T-helper 9 cell (primary cell): ENCODE measurements at places on chromosomes 6 and 20.

DNA sequence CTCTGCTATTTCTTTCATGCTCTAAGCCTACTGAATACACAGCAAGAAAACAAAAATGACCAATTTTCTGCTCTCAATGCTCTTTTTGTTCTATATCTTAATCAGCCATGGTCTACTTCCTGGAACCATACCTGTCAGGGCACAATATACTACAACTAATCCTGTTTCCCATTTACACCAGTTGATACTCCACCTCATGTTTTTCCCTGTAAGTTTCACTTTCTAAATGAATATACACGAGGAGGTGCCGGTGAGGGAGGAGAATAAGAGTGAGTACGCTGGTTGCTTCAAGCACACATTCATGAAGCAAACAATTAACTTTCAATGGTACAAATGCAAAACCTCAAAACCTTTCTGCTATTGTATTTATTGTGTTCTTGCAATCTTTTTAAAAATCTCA, 443.1 kb upstream of the ID4 start:
- no peak for DNase-seq

DNA sequence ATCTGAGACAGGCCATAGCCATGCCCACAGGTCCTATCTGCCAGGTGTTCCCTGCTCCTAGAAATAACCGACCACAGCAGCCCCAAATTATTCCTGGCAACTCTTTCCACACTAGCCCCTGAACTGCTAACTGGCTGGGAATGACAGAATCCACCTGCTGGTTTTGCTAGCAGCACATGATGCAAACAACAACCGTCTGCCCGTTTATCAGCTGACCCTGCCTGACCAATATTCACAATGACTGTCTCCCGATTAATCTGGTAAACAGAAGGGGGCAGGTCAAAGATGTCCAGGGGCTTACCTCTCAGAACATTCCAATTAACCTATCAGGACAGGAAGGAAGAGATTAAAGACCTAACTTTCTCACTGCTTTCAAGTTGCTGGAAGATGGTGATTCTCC, 101.5 kb downstream of the NRSN1 start:
- no peak for DNase-seq

- DNase-seq = no peak
These were observed 96.3 kb downstream of the FOXF2 start for GRCh38 chr6:1485678-1486077.

- DNase-seq = no peak
These were observed 7.1 kb upstream of the MYT1 start for GRCh38 chr20:64156886-64157875.

DNA sequence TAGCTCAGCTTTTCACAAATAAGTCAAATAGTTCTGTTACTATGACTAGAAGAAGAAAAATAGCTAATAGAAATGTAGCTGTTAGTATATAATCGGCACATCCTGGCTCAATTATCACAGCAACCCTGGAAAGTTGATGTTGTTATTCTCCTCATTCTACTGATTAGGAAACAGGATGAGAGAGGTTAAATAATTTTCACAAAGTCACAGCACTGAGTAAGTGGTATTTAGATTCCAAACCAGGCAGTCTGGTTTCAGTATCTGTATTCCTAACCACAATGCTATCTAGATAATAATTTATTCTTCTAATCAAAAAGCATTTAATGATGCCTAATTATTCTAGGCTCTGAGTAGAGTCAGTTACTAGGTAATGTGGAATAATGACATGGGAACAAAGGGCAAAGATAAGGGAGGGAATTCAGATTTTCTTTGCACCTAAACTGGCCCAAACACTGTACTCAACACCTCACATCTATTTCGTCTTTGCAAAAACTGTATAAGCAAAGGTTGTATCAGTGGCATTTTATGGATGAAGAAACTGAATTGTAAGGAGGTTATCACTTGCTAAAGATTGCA, 51.3 kb downstream of the PDE7B start:
- no peak for DNase-seq

GRCh38 chr6:41545703-41546474, at the start of gene FOXP4:
FOXP4 (plus strand) TSS chr6:41546381; CDS start chr6:41565761, 19,380 bp downstream.
- peak; percentile 69 for DNase-seq

- DNase-seq = peak; percentile 29
These were observed 1.0 kb upstream of the HFE start for GRCh38 chr6:26086211-26086610.

GRCh38 chr6:110689275-110689935, 125.9 kb downstream of the CDK19 start:
- no peak for DNase-seq

GRCh38 chr6:130296854-130297253, 69.0 kb upstream of the TMEM200A start:
- DNase-seq = no peak

GRCh38 chr20:49658508-49658907, 55.2 kb downstream of the B4GALT5 start:
- DNase-seq = no peak

DNA sequence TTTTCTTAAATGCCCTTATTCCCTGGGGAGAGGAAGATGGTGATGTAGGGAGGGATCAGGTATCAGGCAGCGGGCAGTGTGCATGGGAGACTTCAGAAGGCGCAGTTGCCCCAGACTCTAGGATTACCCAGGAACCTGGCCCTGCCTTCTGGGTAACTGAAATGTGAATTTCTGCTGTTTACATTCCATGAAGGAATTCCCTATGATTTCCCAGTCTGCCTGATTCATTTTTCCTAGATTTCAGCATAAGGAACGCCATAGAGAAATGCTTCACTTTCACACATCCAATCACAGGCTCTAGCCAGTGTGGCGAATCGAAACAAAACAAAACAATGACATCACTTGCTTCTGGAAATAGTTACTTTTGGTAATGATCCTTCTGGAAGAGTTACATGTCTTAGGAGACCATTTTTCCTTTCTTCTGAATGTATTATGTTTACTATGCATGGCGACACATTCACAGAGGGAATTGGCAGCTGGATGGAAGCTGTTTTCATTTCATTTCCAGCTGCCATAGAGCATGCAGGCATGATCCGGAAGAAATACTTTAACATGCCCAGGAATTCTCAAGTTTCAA, 33.3 kb downstream of the LRP11 start:
- no peak for DNase-seq

GRCh38 chr6:127481628-127482027, 22.4 kb upstream of the KIAA0408 start:
- no peak for DNase-seq

GRCh38 chr20:38315290-38315966, 11.5 kb downstream of the BPI start:
- no peak for DNase-seq
